HuH-7.5 (cell line): ENCODE measurements at places on chromosomes 7 and 10.

DNA sequence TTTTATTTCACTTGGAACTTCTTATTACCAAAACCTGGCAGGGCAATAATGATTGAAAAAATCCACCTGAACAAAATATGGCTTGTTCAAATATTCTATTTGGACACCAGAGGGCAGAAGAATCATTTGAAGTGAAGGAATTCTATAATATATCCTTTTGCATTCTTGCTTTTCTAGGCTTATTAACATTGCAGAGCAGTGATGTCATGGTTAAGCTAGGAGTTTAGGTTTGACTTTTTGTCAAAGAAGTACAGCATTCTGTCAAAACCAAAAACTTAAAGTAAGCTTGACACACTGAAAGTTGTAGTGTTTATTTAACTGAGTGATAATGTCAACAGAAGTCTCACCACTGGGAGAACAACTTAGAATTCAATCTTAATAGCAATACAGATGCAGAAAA is 156.0 kb downstream of the SEMA3D start:
- no peak for DNase-seq

- DNase-seq: no peak
These were observed 7.0 kb downstream of the LHPP start for GRCh38 chr10:124468624-124469023.

DNA sequence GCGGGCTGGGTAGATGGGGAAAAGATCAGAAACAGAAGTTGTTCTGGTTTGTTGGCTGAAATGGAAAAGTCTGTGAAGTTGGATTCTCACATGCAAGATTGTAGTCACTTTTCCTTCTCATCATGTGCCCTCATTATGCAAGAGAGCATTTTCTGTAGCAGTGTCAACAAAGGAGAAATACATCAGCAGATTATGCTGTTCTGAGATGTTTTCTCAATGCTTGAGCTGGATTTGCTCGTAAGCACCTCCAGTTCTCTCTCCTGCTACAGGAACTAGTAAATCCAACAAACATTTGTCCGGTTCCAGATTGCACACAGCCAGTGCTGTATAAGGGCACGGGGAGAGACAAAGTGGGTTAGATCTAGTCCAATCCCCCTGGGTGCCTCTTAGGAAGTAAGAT is 90.0 kb downstream of the GATA3 start:
- no peak for DNase-seq

- no peak for DNase-seq
These were observed 56.1 kb downstream of the HACD1 start for GRCh38 chr10:17561111-17561510.

GRCh38 chr10:76138906-76139305 is 707.5 kb downstream of the LRMDA start:
- no peak for DNase-seq

- DNase-seq: no peak
These were observed 41.9 kb downstream of the TAS2R41 start for GRCh38 chr7:143519411-143520131.

- no peak for DNase-seq
These were observed 21.0 kb downstream of the HIBADH start for GRCh38 chr7:27641581-27642230.

DNA sequence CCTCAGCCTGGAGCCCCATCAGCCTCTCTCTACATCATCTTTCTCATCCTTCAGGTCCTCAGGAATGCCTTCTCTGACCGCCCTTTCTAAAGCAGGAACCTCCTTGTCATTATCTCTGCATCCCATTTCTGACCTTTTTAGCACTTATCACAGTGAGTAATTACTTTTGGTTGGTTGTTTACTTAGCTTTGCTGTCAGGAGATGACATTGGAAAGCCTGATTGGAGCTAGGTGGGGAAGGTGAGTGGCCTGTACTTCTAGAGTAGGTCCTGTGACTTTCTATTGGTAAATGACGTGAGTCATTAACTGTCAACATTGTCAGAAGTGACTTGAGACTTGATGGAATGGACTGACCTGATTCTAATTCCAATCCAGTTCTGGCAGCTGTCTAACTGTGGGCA is 9.3 kb upstream of the SLC25A13 start:
- DNase-seq: no peak

DNA sequence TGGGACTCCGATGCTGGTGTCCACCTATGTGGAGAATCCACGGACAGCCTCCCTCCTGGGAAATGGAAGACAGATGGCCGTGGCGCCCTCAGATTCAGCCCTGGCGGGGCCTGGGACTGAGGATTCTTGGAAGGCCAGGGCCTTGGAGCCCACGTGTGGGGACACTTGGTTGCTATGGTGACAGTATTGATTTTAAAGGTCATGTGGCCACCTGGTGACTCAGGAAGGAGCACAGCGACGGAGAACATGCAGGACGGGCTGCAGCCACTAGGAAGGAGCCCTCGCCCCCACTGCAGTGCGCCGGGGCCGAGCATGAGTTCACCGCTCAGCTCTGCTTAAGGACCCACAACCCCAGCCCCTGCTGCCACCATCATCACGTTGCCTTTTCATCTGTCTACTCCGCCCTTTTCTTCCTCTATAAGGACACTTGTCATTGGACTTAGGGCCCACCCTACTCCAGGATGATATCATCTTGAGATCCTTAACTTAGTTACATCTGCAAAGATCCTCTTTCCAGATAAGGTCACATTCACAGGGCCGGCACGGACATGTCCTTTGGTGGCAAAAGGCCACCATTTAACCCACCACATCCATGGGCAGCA is 3.7 kb upstream of the STK32C start:
- no peak for DNase-seq

GRCh38 chr7:112512451-112513210 is 31.8 kb downstream of the LSMEM1 start:
- no peak for DNase-seq

- DNase-seq: no peak
These were observed 153.3 kb downstream of the POU6F2 start for GRCh38 chr7:39130857-39131526.

- no peak for DNase-seq
These were observed 46.0 kb downstream of the CYP51A1 start for GRCh38 chr7:92088266-92088665.

GRCh38 chr7:62361-63116 is 129.8 kb upstream of the FAM20C start:
- DNase-seq: no peak

- DNase-seq: no peak
These were observed 20.4 kb upstream of the LIMK1 start for GRCh38 chr7:74063223-74063641.

GRCh38 chr7:25812086-25812850 is 339.7 kb upstream of the NFE2L3 start:
- DNase-seq: no peak

DNA sequence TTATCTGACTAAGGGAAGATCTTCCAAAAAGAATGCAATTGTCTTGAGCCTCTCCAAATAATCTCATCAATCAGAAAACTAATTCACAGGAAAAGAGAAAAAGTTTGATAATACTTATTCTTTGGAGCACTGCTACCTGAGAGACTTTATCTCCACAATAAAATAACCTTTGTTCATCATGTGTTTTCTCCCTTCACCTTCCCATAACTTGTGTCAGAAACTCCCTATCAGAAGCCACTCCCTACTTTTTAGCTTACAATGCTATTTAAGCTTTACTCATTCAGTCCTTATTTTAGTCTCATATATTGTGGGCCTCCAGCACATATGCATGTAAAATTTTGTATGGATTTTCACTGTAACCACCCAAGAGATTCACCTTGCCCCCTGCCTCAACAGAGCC is 998 bp downstream of the CYP3A43 start:
- no peak for DNase-seq

DNA sequence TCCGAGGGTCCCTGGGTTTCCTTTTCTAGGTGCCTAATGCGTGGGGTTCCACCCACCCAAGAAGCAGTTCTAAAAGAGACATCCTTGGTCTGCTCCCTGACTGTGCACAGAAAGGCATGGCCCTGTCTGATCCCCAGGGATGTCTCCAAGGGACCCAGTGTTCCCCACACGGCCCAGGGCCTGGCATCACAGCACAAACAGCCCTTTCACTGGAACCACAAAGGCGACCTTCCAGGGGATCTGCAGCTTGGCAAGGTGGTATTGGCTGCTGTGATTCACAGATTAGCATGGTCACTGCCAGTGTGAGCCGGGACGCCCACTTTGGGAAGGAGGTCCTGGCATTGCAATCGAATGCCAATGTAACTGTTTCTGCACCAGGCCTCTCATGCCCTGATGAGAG is 6.4 kb downstream of the KCNMA1 start:
- DNase-seq: no peak

GRCh38 chr10:93999401-93999851 is 5.7 kb downstream of the PLCE1 start:
- DNase-seq: no peak

GRCh38 chr10:46524472-46525176 is 31.8 kb downstream of the GPRIN2 start:
- DNase-seq: no peak

- no peak for DNase-seq
These were observed 157.3 kb downstream of the SND1 start for GRCh38 chr7:127809261-127809702.

DNA sequence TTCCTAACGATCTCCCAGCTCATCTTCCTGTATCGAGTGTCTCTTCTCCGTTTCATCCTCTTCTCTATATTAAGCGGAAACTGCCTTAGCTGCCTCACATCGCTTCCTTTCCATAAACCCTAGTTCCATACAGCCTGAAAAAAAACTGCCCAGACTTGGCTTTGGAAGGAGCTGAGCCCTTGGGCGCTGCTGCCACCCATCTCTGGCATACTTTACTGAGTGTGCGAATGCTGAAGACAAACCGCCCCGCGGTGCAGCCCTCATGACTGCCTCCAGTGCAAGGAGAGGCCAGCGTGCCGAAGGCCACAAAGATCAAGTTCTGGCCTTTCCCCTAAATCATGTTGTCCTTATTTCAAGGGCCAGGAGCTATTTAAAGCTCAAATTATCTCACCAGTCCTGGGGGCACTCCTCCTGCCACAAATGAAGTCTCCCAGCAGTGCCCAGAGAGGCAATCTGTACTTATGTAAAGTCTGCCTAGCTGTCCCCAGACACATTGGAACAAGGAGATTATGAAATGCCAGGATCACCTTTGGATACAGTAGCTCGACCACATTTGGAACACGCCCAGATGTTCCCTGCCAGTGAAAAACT is 25.2 kb downstream of the YWHAG start:
- DNase-seq: no peak

DNA sequence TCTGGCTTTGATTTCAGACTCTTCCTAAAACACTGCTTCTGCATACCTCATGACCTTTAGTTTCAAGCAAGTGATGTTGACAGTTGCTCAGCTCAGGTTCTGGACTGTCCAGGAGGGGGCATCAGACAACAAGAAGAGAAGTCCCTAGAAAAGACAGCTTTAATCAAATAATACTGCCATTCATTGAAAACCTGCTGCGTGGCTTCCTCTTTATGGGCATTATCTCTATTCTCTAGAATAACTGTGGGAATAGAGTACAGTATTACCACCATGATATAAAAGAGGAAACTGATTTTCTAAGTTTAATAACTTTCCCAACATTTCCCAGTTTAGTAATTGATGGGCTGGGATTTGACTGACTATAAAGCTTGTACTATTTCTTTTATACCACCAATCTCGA is 170.4 kb downstream of the SNX13 start:
- peak; percentile 16 for DNase-seq

DNA sequence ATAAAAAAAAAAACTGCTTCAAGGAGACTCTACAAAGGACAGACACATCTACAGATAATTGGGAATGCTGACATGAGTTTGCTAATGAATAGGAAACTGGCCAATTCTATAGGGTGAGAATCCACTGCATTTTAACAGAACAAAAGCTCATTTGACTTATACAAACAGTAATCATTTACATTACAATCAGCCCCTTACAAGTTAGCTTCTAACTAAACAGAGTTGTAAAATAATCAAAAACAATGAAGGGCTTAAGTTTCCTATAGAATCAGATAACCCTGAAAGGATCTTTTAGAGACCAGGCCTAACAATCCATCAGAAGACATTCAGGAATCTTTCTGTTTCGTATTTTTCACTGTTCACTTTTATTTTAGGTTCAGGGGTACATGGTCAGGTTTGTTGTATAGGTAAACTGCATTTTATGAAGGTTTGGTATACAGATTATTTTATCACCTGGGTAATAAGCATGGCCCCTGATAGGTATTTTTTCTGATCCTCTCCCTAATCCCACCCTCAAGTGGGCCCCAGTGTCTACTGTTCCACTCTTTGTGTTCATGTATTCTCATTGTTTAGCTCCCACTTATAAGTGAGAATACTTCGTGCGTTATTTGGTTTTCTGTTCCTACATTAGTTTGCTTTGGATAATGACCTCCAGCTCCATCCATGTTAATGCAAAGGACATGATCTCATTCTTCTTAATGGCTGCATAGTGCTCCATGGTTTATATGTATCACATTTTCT is 131.3 kb upstream of the NOBOX start:
- DNase-seq: no peak

DNA sequence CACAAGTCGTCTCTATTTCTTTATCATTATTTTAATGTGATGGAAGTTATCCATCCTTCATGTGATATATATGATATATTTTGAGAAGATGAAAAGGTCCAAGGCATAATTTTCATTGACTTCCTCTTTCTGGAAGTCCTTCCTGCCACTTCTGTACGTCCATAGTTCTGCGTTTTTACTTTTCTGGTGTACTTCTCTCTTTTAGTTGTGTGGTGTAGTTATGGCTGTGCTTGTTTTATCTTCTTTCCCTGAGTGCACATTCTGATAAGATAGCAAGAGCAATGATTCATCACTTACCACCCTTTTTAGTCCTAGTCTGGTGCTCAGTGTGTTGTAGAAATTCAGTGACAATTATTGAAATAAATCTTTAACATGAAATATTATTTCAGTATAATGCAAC is 231.3 kb upstream of the FERD3L start:
- no peak for DNase-seq

GRCh38 chr10:130352291-130352645 is 216.1 kb downstream of the GLRX3 start:
- DNase-seq: no peak

GRCh38 chr10:43689007-43689491 is 40.4 kb upstream of the ZNF32 start:
- DNase-seq: no peak

DNA sequence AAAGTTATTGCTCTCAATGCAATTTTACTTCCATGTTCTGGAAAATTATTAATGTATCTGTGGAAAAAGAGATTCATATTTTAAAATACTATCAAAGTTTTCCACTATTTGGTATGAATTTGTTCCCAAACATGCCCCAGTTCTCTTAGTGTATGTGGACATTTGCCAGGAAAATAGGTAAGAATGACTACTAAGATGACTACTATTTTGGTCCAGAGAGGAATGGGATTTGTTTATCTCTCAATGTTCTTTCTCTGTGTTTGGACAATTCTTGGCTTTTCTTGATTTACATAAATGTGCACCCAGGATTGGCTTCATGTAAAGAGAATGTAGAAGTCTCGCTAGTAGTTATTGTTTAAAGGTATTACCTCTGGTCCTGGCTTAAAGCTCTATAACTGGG is 60.3 kb upstream of the POT1 start:
- DNase-seq: no peak

DNA sequence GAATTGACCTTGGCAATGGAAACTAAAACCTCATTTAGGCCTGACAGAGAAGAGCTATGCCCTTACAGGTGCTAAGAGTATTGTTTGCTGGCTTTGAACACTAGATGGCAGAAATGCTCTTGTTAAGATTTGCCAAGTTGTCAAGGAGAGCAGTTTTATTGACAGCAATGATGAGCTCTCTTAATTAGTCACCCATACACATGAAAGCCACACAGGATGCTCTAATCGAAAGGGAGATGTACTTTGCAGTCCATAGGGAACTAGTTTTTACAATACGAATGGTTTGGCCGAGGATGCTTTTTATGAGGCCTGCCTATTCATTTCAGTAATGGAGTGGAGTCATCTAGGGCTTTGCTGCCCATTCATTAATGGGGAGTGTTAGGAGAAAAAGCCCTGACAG is 45.4 kb upstream of the MBL2 start:
- DNase-seq: peak; percentile 12

GRCh38 chr7:95718577-95719410 is 53.6 kb upstream of the DYNC1I1 start:
- DNase-seq: no peak
